ENCODE measurements at places on chromosomes 1 and 21.

DNA sequence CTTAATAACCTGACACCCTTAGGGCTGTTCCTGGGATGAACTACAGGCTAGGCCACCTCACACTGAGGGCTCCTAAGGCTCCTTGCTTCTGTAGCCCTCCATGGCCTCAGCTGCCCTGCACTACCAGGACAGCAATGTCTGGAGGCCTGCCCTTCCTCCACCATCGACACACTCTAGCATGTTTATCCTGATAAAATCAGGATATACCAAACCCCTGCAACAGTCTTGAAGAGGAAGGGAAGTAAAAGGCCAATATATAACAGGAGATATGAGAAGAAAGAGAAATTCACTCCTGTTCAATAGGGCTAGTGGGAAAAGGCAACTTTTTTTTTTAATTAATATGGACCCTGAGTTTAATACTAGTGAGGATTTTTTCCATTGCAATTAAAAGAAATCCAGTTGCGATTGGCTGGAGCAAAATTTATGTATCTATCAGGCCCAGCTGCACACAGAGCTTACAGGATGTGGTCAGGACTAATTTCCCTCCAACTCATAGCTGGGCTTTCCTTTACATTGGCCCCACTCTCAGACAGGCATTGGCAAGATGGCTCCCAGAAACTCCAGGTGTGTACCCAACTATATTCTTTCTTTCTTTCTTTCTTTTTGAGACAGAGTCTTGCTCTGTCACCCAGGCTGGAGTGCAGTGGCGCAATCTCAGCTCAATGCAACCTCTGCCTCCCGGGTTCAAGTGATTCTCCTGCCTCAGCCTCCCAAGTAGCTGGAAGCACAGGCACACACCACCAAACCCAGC is 13.5 kb upstream of the ATP2B4 start:
- DNase-seq: no peak

GRCh38 chr1:211487672-211488208 is 4.2 kb downstream of the RD3 start:
- no peak for DNase-seq

GRCh38 chr1:89996450-89997110 is 1.7 kb downstream of the ZNF326 start:
- DNase-seq: no peak

- no peak for DNase-seq
These were observed 49.7 kb downstream of the DMRTA2 start for GRCh38 chr1:50373532-50373931.

GRCh38 chr1:101236516-101237228 is at the start of gene S1PR1:
Gene S1PR1 (plus strand): TSS chr1:101237019. CDS start chr1:101238985, 1,966 bp downstream.
- no peak for DNase-seq

- DNase-seq: no peak
These were observed 595 bp downstream of the RNF2 start for GRCh38 chr1:185045814-185046492.

- DNase-seq: no peak
These were observed 61.8 kb upstream of the B3GALNT2 start for GRCh38 chr1:235566084-235566483.

DNA sequence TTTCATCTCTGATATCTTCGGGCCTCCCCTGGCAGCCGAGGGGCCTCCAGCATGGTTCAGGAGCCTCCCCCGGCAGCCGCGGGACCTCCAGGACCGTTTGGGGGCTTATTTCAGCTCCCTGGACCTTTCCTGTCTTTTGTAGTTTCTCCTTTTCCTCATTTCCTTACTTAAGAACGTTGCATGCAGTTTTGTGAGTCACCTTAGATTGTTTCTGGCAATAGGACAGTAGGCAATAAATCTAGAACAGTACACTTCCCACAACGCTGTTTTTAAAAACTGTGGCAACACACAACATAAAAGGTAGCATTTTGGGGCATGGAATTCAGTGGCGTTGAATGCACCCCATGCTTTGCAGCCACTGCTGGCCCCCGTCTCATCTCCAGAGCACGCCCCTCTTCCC is 24.4 kb downstream of the FAAP20 start:
- no peak for DNase-seq

GRCh38 chr1:242535986-242536385 is 11.5 kb upstream of the PLD5 start:
- no peak for DNase-seq

- no peak for DNase-seq
These were observed 15.3 kb downstream of the CLCC1 start for GRCh38 chr1:108947871-108948525.

DNA sequence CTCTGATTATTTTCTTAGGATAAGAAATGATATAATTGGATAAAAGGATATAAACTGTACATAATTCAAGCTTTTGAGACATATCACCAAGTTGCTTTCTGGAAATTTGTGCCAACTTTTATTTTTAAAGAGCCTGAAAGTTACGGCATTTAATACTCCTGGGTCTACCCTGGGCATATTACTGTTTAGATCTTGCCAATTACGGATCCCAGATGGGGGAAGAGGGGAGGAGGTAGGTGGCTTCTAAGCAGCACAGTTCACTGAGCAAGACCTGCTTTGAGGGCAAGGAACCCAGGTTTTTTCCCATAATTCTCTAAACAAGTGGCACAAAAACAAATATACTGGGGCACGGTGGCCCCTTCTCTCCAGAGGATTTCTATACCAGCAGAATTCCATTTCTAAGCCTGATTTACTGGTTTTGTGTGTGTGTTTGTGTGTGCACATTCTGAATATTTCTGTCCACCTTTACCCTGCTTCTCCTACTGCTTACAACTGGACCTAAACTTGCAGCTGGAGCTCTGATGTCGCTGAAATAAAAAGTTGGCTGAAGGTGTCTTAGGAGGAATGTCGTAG is 76.7 kb downstream of the LAMC2 start:
- DNase-seq: no peak

- DNase-seq: peak; percentile 46
These were observed 5.3 kb upstream of the CCDC27 start for GRCh38 chr1:3746830-3747521.

- no peak for DNase-seq
These were observed 2.5 kb downstream of the WDR26 start for GRCh38 chr1:224432146-224432545.

GRCh38 chr1:118958937-118959631 is 29.1 kb downstream of the TBX15 start:
- DNase-seq: no peak

- DNase-seq: no peak
These were observed 17.5 kb downstream of the RASSF5 start for GRCh38 chr1:206524739-206525364.

- DNase-seq: no peak
These were observed 65.4 kb upstream of the ESRRG start for GRCh38 chr1:216788671-216789070.

DNA sequence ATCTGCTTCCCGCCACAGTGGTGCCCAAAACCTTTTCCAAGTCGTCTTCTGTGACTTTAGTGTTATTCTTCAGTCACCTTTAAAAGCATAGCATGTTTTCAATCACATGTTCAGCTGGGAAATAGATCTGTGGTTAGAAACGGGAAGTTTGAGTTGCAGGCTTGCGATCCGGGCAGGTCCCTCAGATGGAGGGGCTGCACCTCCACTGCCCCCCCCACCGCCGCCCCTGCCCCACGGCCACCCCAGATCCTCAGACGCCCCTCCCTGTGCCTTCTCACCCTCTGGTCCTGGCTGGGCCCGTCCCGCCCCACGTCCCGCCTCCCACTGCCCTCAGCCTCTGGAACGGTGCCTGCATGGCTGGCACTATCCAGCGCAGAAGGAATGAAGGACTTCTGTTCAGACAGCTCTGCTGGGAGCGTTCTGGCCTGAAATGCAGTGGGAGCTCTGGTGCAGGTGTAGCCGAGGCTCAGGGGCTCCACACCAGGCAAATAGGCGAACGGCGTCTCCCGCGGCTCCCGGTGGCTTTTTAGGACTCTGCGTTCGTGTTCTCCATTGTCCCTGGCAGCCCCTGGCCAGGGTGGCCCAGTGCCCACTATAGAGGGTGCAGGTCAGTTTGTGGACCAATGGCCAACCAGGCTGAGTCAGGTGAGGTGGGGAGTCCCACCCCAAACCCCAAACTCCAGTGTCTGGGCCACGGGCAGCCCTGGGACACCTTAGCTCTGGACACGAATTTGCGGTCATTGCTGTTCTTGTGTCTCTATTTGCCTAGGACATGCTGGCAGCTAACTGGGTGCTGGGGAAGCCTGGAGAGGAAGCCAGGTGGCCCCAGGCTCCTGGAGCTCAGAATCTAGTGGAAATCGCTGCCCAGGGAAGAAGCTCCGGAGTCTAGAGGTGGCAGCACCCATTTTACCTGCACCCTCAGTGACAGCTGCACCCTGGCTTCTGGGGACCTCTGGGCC is 67.1 kb downstream of the FAAP20 start:
- no peak for DNase-seq

- DNase-seq: no peak
These were observed 3.6 kb downstream of the FAM89A start for GRCh38 chr1:231036416-231036815.

- DNase-seq: no peak
These were observed 989 bp upstream of the PIGR start for GRCh38 chr1:206947255-206947654.

- no peak for DNase-seq
These were observed 138.4 kb upstream of the BACE2 start for GRCh38 chr21:41029571-41029970.

DNA sequence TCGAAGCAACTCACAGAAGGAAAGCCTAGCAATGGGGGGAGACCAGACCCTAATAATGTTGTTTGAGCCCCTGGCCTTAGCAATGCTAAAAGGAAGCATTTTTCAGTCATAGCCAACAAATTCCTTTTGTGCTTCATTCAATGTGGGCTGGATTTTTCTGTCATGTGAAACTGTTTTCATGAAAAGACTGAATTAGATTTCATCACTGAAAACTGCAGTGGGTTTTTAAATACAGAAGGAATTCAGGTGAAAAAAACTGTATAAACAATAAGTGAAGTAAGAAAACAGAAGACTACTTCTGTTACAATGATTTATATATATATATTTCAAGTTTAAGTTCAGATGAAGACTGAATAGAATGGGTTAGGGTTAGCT is 204.8 kb downstream of the SMYD3 start:
- DNase-seq: no peak

- DNase-seq: no peak
These were observed 39.0 kb downstream of the MRPL39 start for GRCh38 chr21:25568246-25568645.
